ENCODE measurements at places on chromosomes 11 and 22.

DNA sequence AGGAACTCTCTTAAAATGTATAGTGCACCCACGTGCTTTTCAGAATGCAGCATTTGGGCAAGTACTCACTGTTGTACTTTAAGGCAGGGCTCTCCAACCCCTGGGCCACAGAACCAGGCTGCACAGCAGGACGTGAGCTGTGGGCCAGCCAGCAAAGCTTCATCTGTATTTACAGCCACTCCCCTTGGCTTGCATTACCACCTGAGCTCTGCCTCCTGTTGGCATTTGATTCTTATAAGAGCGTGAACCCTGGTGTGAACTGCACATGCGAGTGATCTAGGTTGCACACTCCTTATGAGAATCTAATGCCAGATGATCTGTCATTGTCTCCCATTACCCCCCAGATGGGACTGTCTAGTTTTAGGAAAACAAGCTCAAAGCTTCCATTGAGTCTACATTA, 3.0 kb downstream of the C11orf58 start:
- DNase-seq, result no peak

DNA sequence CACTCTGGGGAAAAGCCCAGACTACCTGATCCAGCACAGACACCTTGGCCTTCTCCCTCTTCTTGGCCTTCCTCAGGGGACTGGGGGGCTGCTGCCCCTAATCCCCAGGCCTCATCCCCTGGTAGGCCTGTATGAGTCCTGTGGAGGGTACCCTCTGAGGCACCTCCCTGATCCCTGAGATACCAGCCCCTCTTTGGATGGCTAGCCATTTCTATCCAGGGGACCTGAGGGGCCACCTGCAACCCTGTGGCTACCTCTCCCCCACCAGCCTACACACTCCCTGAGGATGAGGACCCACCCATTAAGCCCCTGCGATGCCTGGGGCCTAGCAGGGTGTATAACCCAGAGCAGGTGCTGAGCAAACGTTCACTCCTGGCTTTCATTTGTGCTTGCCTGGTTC, 54.6 kb downstream of the HIRA start:
- no peak for DNase-seq

GRCh38 chr11:102600666-102601065, 24.5 kb downstream of the MMP20 start:
- DNase-seq, result no peak

GRCh38 chr11:19380375-19380774, 139.6 kb upstream of the E2F8 start:
- no peak for DNase-seq

- DNase-seq, result no peak
These were observed 64.1 kb downstream of the KCNJ1 start for GRCh38 chr11:128803011-128803410.

DNA sequence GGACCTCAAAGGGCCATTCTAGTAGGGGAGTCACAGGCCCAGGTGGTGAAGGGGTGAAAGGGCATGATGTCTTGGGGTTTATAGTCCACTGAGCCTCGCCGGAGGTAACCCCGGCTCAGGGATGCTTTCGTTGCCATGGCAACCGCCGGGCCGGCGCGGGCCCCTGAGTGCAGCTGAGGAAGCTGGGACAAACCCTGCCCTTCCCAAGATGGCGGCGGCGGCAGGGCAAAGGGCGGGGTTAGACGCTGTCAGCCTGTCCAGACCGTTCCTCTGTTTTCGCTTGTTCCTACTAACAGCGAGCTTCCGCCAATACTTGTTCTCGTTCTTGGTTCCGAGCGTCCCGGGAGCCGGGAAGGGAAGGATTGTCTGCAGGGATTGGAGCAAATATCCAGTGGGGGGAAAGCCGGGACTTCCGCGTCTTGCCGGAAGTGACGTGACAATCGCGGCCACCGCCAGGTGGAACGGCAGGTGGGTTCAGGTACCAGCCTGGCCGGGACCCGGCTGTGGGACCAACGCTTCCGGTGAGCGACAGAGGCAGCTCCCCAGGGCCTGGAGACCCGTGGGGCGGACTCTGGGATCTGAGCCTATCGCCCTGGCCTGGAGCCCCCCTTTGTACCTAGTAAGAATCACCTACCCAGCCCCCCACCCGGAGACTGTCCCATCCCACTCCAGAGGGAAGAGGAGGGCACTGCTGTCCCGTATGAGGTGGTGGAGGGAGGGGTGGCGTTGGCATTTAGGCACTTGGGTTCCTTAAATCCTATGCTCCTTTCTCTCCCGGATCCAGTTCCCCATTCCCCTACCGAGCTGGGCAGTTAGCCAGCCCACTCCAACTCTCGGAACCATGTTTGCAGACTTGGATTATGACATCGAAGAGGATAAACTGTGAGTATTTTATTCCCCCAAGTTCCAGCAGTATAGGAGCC, at the start of gene PICK1:
Gene PICK1 (plus strand): TSS at position 436 of the 923 bp plus-strand sequence. CDS start 406 bp downstream, at position 842.
- peak; percentile 88 for DNase-seq

GRCh38 chr11:21771097-21771496, 421.8 kb upstream of the ANO5 start:
- DNase-seq, result no peak
